NCI-H1092 (cell line): ENCODE measurements at places on chromosomes 7 and 10.

GRCh38 chr10:71561003-71561574 lies 158.5 kb downstream of the C10orf105 start:
- no peak for DNase-seq

- DNase-seq, result no peak
Observed at GRCh38 chr10:60985951-60986350, 42.0 kb upstream of the RHOBTB1 start.

- DNase-seq, result no peak
Observed at GRCh38 chr7:119046068-119046467, 821.6 kb downstream of the ANKRD7 start.

DNA sequence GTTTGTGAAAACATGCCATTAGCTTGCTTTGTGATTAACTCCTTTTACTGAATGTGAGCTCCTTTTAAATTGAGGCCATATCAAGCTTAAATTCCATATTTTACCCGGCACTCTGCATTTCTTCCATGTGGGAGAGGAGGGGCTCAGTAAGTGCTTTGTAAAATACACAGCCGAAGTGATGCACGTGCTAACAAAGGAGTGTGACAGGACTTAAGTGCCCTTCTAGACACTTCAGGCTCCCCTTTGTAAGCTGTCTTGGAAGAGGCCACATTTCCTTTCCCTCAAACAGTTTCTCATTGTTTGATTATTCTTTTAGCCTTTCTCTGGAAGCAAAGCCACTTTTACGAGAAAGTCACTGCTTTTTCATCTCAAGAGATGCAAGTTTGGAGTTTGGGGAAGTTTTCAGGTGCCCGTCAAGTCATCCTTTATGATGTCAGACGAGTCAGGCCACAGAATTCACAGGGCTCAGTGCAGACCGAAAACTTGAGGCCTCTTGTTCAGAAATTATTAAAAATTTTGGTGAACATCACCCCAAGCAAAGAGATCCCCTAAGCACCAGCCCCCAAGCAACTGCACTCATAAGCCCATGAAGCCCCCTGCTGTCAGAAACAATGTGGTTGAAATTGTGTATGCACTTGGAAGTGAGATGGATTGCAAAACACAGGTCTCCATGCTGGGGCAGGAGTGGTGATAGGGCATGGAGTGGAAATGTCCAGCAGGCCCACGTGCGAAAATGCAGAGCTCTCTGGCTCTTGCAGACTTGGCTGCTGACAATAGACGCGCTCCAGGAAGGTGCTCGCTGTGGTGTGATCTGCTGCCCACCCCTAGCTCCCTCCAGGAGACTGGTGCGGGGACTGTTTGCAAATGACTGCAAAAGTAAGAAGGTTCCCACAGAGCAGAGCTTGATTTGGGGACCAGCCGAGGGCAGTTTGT lies 11.5 kb downstream of the IKZF1 start:
- no peak for DNase-seq

DNA sequence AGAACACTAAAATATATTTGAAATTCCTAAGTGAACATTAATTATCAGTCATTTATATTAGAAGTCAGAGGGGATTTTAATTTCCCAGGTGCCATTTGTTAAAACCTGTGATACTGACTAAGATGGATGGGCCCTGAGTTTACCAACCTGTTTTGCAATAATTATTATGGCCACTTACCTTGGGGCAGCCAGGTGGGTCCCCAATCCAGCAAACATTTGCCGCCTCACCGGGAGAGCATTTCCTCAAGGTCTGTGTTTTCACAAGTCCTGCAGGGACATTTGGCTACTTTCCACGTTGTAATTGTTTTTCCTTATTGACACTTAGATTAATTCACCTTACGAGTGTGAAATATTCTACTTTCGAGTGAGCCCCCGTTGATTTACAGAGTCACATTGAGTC lies 251.2 kb upstream of the PPP2R2D start:
- DNase-seq, result no peak

DNA sequence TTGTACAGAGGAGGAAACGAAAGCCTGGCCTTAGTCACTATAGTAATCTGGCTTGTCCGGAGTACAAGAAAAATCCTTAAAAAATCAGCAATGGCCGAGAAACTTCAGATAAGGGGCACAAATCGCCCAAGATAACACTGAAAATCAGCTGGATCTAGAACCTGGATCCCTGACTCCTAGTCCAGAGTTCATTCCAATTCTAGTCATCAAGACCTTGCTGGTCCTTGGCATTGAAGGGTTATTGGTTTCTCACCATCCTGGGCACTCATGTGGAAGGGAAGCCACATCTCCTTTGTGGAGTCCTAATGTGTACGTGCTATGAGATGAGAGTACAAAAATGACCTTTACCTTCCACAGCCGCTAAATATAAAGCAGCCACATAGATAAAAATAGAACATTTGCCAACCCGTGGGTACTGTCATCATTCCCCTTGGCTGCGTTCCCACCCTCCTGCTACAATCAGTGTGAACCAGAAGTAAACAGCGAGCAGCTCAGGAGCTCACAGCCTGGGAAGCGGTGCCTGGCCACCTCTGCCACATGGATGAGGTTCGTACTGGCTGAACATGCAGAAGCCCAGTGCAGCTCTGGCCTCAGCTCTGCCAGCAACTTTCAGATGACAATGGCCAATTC lies 116.0 kb upstream of the PDLIM1 start:
- DNase-seq, result peak; percentile 33

DNA sequence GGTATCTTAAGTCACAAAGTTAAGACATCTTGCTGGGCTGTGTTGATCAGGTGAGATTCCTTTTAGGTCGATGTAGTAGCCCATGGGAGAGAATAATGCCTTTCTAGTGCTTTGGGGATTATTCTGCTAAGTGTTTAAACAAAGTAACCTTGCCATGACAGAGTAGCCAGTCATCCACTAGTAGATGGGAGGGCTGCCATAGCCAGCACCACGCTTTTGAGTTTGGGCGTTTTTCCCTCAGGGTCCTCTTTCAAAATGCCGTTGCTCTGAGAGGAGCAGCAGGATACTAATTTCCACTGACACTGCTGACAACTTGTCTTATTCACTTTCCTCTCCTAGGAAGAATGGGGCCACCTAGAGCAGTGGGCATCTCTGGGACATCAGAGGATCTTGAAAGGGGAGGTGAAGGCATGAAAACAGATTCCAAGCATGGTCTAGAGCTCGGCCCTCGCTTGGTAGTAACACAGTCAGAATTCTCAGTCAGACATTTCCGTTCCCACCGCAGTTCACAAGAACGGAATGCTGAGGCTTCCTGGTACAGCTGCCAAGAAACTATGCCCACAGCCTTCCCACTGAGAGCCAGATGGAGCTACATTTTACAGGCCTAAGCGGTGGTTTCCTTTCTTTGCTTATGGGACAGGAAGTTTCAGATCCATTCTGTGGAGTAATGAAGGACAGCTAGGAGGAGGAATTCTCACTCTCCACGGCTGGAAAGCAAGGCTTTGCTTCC lies 15.3 kb upstream of the RSU1 start:
- DNase-seq, result no peak

DNA sequence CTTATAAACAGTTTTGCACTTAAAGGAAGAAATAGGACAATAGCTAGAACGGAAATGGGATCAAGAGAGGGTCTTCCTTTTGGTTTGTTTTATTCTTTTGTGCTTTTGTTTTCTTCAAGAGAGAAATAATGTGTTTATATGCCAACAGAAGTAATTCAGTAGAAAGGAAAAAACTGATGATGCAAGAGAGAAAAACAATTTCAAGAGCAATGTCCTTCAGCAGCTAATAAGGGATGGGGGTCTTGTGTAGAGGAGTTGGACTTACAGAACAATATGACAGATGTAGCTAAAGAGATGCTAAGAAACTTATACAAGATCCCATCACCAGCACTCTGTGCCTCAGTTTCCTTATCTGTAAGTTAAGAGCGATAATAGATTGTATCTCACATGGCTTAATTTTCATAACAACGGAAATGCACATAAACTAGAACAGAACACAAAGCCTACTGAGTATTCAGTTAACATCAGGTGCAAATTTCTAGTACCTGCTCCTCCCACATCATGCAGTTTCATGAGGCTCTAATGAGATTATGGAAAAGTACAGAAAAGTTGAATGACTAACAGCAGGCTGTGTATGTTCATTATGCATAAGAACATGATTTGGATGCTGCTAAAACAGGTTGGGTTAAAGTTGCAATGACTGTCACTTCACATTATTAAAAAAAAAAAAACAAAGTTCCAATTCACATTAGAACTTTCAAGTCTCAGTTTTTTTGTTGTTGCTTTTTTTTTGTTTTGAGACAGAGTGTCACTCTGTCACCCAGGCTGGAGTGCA lies 17.2 kb downstream of the HERPUD2 start:
- DNase-seq, result no peak

GRCh38 chr7:109695419-109695818 lies 1125.7 kb downstream of the DNAJB9 start:
- no peak for DNase-seq

DNA sequence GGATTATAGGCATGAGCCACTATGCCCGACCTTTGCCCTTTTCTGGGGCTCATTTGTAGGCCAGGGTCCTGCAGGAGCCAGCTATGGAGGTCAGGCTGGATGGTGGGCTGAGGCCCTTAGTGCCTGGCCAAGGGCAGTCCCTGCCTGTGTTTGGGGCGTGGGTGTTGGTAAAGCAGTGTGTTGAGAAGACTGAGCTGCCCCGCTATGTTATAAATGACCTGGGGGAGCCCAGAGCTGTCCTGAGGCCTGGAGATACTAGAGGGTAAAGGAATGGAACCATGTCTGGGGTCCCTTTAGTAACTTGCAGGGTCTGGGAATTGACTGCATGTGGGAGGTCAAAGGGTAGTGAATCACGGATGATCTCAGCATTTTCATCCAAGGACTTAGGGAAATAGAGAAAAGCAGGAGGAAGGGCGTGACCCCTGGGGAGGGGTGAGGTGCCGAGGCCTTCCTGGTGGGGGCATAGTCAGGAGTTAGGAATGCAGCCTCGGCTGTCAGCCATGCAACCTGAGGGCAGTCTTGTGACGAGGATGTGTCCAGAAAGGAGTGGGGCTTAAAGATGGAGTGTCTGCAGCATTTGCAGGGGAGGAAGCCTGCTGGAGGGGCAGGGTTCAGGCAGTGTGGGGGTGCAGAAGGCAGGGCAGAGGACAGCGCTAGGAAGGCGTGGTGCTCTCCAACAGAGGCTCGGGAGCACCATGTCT lies 31.5 kb downstream of the TMEM248 start:
- no peak for DNase-seq

GRCh38 chr10:74923556-74923955 lies 97.2 kb downstream of the KAT6B start:
- DNase-seq, result no peak

DNA sequence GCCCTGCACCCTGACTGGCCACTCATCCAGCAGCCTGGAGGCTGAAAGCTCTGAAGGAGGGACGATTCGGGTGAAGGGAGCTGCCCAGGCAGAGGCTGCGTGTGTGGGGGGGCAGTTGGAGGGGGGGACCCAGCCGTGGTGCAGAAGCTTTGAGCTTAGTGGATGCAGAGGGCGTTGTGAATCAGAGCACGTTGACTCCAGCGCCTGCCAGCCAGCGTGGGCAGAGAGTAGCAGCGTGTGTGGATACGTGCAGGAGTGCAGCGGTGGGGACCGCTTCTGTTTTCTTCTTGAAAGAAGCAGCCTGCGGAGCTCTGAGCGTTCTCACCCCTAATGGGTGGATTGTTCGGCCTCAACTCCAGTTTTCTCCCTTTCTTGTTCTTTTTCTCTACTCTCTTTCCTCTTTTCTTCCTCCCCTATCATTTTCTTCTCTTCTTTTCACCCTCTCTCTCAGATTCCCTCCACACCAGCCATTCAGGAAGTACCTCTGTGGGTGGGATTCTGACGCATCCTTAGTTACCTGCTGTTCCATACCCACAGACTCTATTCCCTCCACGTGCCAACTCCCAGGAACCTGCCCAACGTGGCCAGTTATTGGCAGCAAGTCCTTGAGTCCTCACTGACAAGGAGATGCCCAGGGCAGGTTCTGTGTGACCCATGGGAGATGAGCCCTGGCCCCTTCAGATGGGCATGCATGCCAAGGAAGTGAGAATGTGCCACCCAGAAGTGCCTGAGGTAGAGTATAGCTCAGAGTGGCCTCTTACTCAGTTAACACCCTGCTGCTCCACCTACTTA lies 47.4 kb downstream of the SORCS3 start:
- DNase-seq, result no peak

GRCh38 chr7:24462117-24462516 lies 111.1 kb upstream of the PALS2 start:
- no peak for DNase-seq

DNA sequence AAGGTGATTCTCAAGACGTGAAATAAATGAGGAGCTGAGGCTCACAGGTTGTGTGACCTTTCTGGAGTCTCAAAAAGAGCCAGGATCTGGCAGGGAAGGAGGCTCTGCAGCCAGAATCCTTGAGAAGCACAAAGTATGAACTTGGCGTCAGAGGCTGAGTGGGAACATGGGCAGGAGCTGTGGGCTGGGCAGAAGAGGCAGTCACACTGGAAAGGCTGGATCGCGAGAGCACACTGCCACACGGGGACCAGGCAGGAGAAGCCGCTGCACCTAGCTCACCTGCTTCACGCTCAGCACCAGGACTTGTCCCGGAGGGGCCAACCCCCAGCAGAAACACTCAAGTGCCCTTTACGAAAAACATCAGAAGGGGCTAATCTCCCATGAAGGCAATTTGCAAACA lies 535.0 kb downstream of the TNS3 start:
- no peak for DNase-seq

GRCh38 chr7:129210256-129210988 lies 14.4 kb upstream of the AHCYL2 start:
- DNase-seq, result peak; percentile 77

GRCh38 chr10:80770239-80770638 lies 232.5 kb downstream of the SH2D4B start:
- DNase-seq, result no peak

DNA sequence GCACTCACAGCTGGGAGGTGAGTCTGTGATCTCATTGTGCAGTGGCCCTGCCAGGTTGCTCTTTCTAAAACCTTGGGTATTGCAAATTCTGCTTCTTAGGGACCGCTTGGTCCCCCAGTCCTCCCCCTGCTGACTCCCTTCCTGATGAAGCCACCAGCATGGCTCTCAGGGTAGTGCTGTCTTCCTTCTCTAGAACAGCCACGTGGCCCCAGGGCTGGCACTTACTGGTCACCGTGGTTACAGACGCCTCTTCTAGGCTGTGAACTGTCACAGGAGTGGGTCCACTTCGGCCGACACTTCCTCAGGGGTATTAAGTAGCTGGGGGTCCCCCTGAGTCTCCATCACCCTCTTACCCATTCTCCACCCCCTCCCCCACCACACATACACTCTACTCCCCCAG lies 2.7 kb upstream of the HTRA1 start:
- no peak for DNase-seq

DNA sequence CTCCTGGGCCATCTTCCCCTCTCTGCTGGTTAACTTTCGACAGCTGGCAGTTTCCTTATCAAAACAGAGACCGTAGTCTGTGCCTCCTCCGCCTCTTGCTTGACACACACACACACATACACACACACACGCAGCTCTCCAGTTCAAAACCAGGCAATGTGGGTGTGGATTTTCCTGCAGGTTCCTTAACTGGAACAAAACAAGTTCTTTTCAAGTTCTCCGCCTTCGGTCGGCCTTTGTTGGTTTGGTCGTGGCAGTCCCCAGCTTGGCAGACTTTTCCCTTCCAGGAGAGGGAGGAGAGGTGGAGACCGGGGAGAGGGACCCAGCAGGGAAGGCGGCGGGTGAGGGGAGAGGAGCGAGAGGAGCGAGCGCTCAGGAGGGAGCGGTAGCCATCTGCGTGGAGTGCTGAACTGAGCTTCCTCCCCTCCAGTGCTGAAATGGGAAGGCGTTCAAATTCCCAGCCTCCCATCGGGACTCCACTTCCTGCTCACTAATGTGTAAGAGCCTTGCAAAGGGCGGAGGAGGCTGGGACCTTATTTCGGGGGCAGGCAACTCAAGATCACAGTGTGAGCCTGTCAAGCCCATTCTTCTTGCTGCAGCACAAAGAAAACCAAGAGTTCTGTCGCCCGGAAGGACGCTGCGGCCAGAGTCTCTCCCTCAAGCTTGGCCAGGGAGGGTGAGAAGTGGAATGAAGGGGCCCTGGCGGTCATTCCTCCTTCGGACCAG lies 120.6 kb downstream of the PRPF18 start:
- DNase-seq, result no peak
